ENCODE measurements at places on chromosomes 2 and 18.

GRCh38 chr18:79733135-79733701 is 53.6 kb downstream of the CTDP1 start:
- DNase-seq = no peak

DNA sequence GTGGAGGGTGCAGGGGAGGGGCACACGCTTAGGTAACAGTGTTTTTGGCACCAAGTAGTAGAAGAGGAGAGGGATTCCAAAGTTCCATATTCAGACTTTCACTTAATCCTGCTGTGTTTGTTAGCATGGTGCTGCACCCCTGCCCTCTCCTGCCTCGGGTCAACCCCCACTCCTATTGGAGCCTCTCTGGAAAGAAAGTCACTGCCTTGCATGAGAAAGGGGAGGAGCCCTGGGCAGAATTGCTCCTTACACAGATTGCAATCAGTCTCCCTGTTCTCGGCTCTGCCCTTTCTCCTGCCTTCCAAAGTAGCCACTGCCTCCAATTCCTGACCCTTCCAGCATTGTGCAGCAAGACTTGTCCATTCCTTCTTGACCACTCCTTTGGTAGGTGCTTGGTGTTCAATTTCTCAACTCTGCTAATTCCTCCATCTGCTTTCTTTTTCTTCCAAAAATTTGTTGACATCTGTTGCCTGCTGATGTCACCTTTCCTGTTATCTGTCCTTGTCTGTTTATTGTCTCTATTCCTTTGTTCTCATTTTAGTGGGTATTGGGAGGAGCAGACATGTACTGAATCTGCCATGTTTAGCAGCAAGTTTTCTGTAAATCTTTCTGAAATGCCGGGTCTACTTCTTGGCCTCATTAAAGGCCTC is 225.4 kb downstream of the LOXHD1 start:
- DNase-seq = no peak

- DNase-seq = no peak
Observed at GRCh38 chr2:166892397-166892796, 4.1 kb downstream of the XIRP2 start.

- DNase-seq = peak; percentile 79
Observed at GRCh38 chr2:199273042-199273511, 184.7 kb downstream of the SATB2 start.

GRCh38 chr2:222707689-222708273 is 36.3 kb downstream of the MOGAT1 start:
- no peak for DNase-seq

DNA sequence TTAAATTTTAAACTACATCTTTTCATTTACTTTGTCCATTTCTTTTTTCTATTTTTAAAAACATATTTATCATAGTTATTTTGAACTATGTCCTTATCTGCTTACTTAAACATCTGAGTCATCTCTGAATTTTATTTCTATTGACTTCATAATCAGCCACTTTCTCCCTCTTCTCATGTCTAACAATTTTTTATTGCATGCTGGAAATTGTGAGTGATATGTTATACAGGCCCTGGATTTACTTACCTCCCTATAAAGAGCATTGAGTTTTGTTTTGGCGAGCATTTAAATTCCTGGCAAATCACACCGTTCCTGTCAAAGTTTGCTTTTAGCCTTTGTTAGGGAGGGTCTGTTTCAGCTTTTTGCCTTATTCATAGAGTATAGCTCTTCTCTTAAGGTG is 39.3 kb downstream of the KCNIP3 start:
- DNase-seq = no peak

All from NCI-H1105 treated with DMSO at 0.1 percent for 48 hours (cell line).